ENCODE measurements at places on chromosomes 4 and X. TPM values are rescaled to one million over a fixed set of nuclear protein-coding genes. Genes with fewer than 3 reads are reported as not detected.

- H3K27me3 ChIP-seq, result peaks cover 36% of the 10 kb centered on the region
- no peak overlapping the region for H3K27ac ChIP-seq
- no peak for DNase-seq
- no peak overlapping the region for H3K4me3 ChIP-seq
These were observed 111.9 kb upstream of the KIT start for GRCh38 chr4:54545663-54546424.

The FAM9A gene
- total RNA-seq, result not detected

The COL25A1 gene
- not detected for total RNA-seq

The MAGEC2 gene
- not detected for total RNA-seq
